ENCODE measurements at places on chromosomes 13 and 19. TPM values are rescaled to one million over a fixed set of nuclear protein-coding genes. Genes with fewer than 3 reads are reported as not detected.

The TNFRSF19 gene
- total RNA-seq = 14.7 TPM

The ZNF443 gene
- 8.4 TPM for total RNA-seq

The CEACAM4 gene
- 4.7 TPM for total RNA-seq

The CPT1C gene
- 6.0 TPM for total RNA-seq

The NFIC gene
- total RNA-seq = 173 TPM

The DOCK6 gene
- total RNA-seq = 112 TPM

The ONECUT3 gene
- total RNA-seq = not detected

The ICAM5 gene
- 2.9 TPM for total RNA-seq

The SYNE4 gene
- 7.0 TPM for total RNA-seq

The TRPC4 gene
- total RNA-seq = 2.9 TPM

The ZNF85 gene
- 7.6 TPM for total RNA-seq

The PTH2 gene
- not detected for total RNA-seq

The PLPP2 gene
- 28.7 TPM for total RNA-seq

The TSKS gene
- 0.50 TPM for total RNA-seq

The ERICH4 gene
- total RNA-seq = not detected

The COL5A3 gene
- 5.1 TPM for total RNA-seq

The CYP2B6 gene
- total RNA-seq = 0.31 TPM

The FGF9 gene
- 8.6 TPM for total RNA-seq

The CLDND2 gene
- 1.1 TPM for total RNA-seq

The IGFL2 gene
- total RNA-seq = not detected

The NLRP11 gene
- 0.35 TPM for total RNA-seq

The PSG7 gene
- total RNA-seq = not detected

The MBD3L3 gene
- total RNA-seq = not detected

The ZNF600 gene
- 9.4 TPM for total RNA-seq

The EDDM13 gene
- 0.54 TPM for total RNA-seq

The DCLK1 gene
- 8.3 TPM for total RNA-seq

The ZNF99 gene
- total RNA-seq = 0.25 TPM

The RDH8 gene
- total RNA-seq = not detected

The NDUFA11 gene
- 200 TPM for total RNA-seq

The RAB20 gene
- total RNA-seq = 33.6 TPM

The POU4F1 gene
- not detected for total RNA-seq

The FREM2 gene
- total RNA-seq = 16.9 TPM

The DPF1 gene
- not detected for total RNA-seq

The SOX1 gene
- total RNA-seq = not detected

The SEMA6B gene
- total RNA-seq = 17.7 TPM

The SLC25A41 gene
- total RNA-seq = 0.28 TPM

The ACER1 gene
- total RNA-seq = not detected

The ZNF155 gene
- total RNA-seq = 11.2 TPM
